ENCODE measurements at places on chromosomes 5 and 9. TPM values are rescaled to one million over a fixed set of nuclear protein-coding genes. Genes with fewer than 3 reads are reported as not detected.

- DNase-seq, result no peak
Measured at GRCh38 chr9:128201441-128202369, 1.5 kb upstream of the DNM1 start.

DNA sequence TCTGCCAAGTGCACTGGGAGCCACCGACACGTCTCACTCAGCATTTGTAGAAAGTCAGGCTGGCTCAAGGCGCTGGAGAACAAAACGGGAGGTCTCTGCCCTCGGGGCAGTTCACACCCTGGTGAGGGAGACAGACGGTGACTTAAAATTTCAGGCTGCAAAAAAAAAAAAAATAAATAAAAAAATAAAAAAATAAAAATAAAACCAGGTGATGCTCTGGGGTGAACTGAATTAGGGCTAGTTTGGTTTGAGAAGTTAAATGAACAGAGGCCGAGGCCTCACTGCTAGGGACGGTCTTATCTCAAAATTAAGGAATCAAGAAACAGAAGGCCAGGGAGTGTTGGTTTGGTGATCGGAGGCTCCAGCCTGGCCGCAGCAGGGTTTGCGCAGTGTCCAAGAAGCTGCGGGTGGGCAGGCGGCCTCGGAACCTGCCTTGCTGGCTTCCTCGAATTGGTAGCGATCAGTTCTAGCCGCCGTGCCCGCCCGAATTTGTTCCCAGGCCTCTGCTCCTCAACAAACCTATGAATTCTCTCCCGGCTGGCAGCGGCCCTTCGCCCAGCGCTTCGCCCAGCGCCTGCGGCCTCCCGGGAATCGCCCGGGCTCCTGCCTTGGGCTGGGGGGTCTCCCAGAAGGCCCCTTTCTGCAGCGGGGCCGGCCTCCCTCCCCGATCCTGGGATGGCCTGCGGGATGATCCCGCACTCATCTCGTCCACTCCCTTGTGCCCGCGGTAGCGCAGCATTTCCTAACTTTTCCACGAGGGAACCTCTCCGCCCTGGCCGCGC lies 1.5 kb downstream of the NKX2-5 start:
- DNase-seq, result no peak

GRCh38 chr5:119537704-119538103 lies 85.4 kb downstream of the HSD17B4 start:
- DNase-seq, result no peak

The SNCAIP gene
- polyA plus RNA-seq, result 0.82 TPM

GRCh38 chr5:31382051-31382878 lies 149.6 kb downstream of the DROSHA start:
- DNase-seq, result no peak

DNA sequence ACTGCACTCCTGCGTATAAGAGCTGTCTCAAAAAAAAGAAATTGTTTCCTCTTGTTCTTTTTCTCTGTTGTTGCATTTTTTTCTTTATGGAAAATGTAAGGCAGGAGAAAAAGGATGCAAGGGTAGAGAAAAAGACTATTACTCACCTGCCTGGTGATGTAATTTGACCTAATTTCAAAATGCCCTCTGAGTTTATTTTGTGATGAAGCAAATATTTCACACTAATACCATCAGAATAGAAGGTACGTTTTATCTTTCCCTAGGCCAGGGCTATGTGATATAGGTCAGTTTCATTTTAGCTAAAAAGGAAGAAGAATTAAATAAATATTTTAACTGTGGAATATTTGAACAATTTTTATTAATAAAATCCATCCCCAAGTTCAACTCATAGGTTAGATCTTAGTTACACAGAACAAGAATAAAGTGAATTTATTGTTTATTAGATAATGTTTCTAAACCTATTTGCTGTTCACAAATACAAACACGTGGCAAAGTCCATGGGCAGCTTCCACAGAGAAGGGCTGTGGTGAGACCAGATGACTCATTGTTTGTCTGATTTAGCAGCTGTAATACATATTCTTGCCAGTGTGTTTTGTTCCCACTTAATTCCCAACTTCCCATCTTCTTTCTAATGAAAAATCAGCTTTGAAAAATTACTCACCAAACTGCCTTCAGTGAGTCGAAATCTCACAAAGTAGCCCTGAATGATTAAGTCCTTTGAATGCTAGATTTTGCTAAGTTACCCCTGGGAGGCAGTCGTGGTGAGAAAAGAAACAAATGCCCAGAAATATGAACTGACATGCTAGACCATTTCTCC lies 52.8 kb upstream of the CCDC112 start:
- DNase-seq, result no peak

DNA sequence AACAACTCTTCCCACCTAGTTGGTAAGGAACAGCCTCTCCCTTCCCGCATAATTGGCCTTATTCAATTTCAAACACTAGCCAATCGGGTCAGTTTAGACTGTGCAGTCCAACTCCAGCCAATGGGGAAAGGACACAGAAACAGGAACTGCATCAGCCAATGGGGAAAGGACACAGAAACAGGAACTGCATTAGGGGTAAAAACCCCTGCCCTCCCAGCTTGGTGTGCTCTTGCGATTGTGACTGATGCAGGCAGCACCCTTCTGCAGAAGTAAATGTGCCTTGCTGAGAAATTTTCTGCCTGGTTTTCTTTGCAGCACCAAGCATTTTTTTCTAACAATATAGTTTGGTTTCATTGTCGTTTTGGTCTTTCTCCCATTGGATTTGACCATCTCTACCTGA lies 8.5 kb upstream of the GLT6D1 start:
- no peak for DNase-seq

GRCh38 chr5:150278916-150279315 lies 10.7 kb downstream of the CAMK2A start:
- no peak for DNase-seq

- no peak for DNase-seq
Measured at GRCh38 chr5:100623719-100624118, 88.5 kb downstream of the FAM174A start.

- DNase-seq, result no peak
Measured at GRCh38 chr9:16501141-16501540, 369.3 kb downstream of the BNC2 start.

DNA sequence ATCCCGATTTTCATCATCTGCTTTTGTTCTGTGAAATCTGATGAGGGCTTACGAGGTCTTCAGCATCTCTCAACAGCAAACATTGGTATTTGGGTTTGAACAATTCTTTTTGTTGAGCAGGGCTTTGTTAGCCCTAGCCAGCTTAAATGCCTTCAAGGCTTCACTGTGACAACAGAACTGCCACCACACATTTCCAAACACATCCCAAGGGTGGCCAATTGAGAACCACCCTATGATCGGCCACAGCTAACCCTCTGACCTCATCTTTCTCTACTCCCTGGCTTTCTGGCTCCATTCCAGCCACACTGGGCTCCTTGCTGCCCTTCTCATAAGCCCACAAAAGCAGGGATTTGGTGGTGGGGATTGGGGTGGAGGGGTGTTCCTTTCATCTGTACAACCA lies 17.6 kb downstream of the MTX3 start:
- DNase-seq, result no peak

GRCh38 chr5:123554601-123555000 lies 42.6 kb downstream of the CSNK1G3 start:
- DNase-seq, result no peak

GRCh38 chr5:137142346-137142745 lies 356.8 kb downstream of the SPOCK1 start:
- DNase-seq, result peak; percentile 61

DNA sequence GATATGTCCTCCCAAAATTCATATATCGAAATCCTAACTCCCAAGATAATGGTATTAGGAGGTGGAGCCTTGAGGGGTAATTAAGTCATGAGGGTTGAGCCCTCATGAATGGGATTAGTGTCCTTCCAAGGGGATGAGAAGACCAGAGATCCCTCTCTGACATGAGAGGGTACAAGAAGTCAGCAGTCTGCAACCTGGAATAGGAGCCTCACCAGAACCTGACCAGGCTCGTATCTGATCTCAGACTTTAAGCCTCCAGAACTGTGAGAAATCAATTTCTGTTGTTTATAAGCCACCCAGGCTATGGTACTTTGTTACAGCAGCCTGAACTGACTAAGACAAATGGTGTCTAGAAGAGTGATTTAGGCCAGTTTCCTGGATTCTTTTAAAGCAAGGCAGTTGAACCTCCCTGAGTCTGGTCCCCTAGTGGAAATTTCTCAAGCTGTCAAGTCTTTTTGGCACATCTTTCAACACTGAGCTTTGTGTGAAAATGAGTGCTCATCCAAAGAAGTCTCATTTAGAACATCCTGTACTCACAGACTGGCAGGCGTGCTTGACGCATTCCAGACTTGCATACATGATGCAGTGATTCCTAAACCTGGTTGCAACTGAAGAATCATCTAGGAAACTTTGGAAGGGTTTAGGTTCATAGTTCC lies 254.8 kb upstream of the PPP1R2B start:
- DNase-seq, result no peak

The MRPL36 gene
- 96.7 TPM for polyA plus RNA-seq

GRCh38 chr5:148186248-148187003 lies 16.4 kb upstream of the SPINK6 start:
- DNase-seq, result no peak

GRCh38 chr9:92482329-92482728 lies at the start of gene ASPN:
Gene ASPN, minus strand, starts transcription at chr9:92482506.
- no peak for DNase-seq

- DNase-seq, result no peak
Measured at GRCh38 chr9:111621895-111622480, 9.1 kb upstream of the DNAJC25 start.

The GPX8 gene
- 13.5 TPM for polyA plus RNA-seq

DNA sequence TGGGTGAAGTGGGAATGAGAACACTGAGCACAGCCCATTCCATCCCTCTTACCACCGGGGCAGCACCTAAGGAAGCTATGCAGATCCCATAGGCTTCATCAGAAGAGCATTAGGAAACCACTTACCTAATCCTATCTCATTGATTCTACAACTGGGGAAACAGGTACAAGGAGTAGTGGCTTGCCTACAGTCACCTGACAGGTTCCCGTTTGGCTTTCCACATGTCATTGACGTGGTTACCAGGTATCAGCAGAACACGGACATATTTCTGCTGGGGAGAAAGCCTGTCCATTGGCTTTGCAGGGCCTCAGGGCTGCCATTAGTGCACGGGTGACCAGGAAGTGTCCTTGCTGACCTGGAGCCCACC lies 11.3 kb downstream of the AFAP1L1 start:
- no peak for DNase-seq

All from kidney (tissue), 22 donors.